Activated B cell treated with CpG ODN at 0.5 μM for 24 hours (primary cell): ENCODE measurements at places on chromosomes 12 and 14. TPM values are rescaled to one million over a fixed set of nuclear protein-coding genes. Genes with fewer than 3 reads are reported as not detected.

DNA sequence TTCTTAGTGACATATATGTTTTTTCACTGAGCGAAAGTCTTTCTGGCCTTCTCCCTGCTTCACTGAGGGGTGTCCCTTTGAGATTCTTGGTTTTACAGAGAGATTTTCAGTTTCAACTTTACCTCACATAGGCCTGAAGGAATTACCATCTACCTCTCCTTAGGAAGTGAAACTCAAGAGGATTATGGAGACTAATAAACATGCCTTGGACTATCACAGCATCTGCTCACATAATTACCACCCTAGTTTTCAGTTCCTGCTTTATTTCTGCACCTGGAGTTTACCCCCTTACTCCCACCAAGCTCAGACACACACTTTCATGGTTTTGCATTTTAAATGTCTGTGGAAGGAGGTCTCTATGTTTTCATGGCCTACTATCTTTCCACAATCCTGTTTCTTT, 118.3 kb upstream of the SCAF11 start:
- peak overlapping the region; percentile 85 for H3K27ac ChIP-seq
- no peaks in the 10 kb centered on the region for H3K36me3 ChIP-seq
- no peaks in the 10 kb centered on the region for H3K27me3 ChIP-seq

GRCh38 chr14:24315807-24316596, 4.7 kb downstream of the LTB4R start:
- no peak overlapping the region for H3K4me3 ChIP-seq
- peaks cover 36% of the 10 kb centered on the region for H3K4me1 ChIP-seq
- H3K27me3 ChIP-seq: peaks cover 6% of the 10 kb centered on the region
- no peaks in the 10 kb centered on the region for H3K36me3 ChIP-seq

DNA sequence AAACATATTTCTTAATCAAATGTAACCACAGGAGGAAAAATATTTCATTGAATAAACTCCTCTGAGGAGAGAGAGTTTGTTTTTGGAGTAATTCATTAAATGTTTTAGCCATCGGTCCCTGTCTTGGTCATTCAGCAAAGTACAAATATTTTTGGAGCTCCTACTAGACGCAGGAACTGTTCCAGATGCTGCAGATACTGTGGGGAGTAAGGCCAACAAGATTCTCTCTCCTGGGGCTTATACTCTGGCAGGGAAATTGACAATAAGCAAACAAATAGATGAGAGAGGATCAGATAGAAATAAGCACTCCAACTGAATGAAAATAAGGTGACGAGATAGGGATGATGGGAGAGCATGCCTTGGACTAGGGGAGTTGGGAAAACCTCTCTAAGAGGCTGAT, 264.1 kb downstream of the TTC8 start:
- DNase-seq: no peak
- H3K36me3 ChIP-seq: no peaks in the 10 kb centered on the region
- H3K27ac ChIP-seq: no peak overlapping the region

MAP1LC3B2 gene
- total RNA-seq: 1.0 and 1.9 TPM in 2 replicates

LMNTD1 gene
- total RNA-seq: not detected in 2 replicates
